Small intestine (tissue), 16 donors: ENCODE measurements at places on chromosomes 2 and 18.

- DNase-seq = no peak
These were observed 134.1 kb downstream of the CNTNAP5 start for GRCh38 chr2:124159166-124159565.

DNA sequence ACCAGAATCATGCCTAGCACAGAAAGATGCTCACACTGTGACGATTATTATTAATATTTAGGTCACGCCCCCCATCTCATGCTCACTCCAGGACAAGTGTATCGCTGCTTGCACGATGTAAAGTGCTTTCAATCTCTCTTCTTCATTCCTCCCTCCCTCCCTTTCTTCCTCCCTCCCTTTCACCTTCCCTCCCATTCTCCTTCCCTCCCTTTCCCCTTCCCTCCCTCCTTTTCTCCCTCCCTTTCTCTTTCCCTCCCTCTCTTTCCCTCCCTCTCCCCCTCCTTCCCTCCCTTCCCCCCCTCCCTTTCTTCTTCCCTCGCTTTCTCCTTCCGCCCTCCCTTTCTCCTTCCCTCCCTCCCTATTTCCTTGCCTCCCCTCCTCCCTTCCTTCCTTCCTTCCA lies 19.6 kb downstream of the TGOLN2 start:
- no peak for DNase-seq

DNA sequence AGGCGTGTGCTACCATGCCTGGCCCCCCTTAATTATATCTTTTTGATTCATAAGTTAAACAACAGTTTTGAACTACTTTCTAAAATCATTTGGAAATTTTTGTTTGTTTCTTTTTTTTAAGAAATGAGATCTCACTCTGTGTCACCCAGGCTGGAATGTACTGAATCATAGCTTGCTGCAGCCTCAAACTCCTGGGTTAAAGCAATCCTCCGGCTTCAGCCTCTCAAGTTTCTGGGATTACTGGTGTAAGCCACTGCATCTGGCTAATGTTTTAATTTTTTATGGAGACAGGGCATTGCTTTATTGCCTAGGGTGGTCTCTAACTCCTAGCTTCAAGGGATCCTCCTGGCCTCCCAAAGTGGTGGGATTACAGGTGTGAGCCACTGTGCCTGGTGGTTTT lies 71.5 kb downstream of the BABAM2 start:
- DNase-seq = no peak

- DNase-seq = no peak
These were observed 3.7 kb downstream of the QPCT start for GRCh38 chr2:37348155-37348554.

DNA sequence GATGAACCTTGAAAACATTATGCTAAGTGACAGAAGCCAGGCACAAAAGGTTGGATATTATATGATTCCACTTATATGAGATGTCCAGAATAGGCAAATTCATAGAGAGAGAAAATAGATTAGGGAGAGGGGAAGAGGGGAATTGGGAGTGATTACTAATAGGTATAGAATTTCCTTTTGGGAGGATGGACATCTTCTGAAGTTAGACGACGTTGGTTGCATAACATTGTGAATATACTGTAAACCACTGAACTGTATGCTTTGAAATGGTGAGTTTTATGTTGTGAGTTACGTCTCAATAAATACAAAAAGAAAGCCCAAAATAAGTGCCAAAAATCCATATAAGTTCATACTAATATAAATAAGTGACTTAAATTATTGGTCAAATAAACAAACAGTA lies 18.6 kb upstream of the CYP26B1 start:
- no peak for DNase-seq

DNA sequence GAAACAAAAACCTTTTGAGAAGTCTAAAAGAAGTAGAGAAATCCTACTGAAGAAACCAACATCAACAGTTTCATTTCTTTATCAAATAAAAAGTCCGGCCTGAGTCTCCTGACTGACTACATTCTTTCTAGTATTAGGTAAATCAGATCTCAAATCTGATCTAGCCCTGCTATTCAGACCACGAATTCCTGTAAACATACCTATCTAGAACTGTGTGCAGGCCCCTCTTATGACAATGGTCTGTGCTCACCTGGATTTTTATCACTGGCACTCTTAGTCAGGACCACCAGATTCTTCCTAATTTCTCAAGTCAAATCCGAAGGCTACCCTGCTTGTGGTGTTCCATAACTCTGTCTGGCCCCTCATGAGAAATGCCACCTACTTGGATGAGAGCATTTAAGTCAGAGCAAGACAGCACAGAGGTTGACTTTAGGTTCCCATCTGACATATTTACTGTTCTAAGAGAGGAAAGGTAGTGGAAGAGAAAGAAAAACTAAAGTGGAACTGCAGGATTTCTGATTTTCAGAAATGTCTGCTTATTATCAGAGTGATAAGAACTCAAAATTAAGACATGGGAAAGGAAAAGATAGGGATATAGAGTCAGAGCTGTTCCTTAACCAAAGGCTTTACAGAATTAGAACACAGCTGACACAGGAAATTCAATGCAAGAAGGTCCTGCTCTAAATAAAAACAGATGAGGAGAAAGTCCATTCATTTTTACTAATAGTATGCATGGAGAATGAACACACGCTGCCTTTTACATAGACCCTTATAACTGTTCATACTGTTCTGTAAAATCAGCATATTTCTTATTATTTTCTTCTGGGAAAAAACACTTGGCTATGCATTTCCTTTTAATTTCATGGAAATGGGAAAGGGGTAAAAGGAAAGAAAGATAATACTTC lies 56.5 kb downstream of the SLC8A1 start:
- no peak for DNase-seq

GRCh38 chr2:224520064-224520463 lies 65.1 kb downstream of the CUL3 start:
- no peak for DNase-seq

DNA sequence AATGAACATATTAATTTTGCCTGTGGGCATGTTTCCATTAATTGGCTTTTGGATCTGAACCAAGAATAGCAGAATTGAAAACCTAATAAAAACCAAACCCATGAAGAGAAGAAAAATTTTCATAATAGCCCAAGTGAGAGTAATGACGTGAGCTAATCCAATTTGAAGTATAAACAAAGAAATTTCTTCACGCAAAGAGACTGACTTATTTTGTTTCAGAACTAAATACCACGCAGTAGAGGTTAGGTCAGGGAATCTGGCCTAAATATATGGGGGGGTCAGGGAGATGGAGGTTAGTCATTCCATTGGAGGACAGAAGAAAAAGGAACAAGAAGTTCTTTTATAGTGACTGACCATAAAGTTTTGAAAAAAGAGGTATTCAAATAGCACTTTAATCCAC lies 94.1 kb upstream of the CYP1B1 start:
- no peak for DNase-seq

GRCh38 chr2:122652670-122653069 lies 897.2 kb downstream of the TSN start:
- no peak for DNase-seq

- no peak for DNase-seq
These were observed 4.9 kb downstream of the KIF1A start for GRCh38 chr2:240814946-240815760.

DNA sequence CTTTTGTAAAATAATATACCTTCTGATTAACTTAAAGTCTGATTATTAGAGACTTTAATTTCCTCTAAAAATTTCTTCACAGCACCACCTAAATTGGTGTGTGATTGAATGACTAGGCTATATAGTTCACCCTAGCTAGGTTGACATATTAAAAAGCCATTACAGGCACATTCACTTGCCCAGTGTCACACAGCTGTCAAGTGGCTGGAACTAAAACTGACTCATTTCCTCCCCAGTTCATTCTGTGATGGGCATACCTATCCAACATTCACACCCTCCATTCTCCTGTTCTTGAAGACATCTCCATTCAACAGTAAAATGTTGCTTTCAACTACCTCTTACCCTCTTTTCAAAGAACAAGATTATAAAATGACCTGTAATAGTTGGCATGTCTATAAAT lies 334.5 kb downstream of the ARHGAP15 start:
- no peak for DNase-seq

GRCh38 chr2:112924821-112925220 lies 13.9 kb downstream of the IL37 start:
- DNase-seq = peak; percentile 86

GRCh38 chr2:160493227-160494028 lies at the start of gene RBMS1:
RBMS1 (minus strand) TSS chr2:160493807; CDS start chr2:160493363, 444 bp downstream.
- DNase-seq = peak; percentile 76
